ENCODE measurements at places on chromosomes 1 and 21.

- DNase-seq: no peak
Measured at GRCh38 chr1:229509576-229509975, 1.4 kb upstream of the NUP133 start.

DNA sequence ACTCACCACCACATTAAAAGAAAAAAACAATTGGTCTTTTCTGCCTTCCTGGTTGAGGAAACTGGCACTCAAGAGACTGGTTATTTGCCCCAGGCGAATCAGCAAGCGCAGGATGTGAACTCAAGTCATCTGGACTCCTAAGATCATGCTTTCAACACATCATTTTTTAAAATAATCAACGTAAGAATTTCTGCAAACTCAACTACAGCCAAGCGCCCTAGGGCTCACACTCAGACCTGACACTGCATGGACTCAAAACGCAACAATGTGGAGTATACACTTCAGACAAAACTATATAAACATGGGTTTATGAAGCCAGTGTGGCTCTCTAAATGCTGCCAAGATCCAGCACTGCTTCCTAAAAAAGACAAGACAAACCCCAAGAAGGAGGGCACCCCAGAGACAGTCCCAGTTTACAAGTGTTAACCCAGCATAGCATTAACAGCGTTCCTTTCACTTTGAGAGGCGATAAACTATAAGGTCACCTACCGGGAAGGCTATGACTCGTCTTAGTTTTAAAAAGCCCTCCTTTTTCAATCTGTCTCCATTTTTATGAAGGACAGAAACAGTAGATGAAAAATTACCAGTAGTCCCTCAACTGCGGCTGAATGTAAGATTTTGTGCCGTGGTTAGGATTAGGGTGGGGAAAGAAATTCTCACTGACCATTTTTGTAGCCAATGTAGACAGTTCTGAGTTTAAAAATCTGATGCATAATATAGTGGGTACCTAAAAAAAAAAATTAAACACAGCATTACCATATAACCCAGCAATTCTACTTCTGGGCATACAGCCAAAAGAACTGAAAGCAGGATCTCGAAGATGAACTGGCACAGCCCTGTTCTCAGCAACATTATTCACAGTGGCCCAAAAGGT lies 54.8 kb downstream of the SIPA1L2 start:
- no peak for DNase-seq

DNA sequence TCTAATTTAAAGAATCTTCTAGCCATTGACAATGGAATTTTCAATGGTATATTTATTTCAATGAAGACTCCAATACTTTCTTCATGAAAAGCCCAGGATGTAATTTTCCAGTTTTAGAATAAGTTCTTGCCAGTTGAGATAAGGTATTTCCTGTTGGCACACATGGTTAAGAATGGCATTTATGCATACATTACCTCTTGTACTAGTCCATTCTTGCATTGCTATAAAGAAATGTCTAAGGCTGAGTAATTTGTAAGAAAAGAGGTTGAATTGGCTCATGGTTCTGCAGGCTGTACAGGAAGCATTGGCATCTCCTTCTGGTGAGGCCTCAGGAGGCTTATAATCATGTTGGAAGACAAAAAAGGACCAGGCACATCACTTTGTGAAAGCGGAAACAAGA lies 1179.6 kb downstream of the AMY1C start:
- no peak for DNase-seq

DNA sequence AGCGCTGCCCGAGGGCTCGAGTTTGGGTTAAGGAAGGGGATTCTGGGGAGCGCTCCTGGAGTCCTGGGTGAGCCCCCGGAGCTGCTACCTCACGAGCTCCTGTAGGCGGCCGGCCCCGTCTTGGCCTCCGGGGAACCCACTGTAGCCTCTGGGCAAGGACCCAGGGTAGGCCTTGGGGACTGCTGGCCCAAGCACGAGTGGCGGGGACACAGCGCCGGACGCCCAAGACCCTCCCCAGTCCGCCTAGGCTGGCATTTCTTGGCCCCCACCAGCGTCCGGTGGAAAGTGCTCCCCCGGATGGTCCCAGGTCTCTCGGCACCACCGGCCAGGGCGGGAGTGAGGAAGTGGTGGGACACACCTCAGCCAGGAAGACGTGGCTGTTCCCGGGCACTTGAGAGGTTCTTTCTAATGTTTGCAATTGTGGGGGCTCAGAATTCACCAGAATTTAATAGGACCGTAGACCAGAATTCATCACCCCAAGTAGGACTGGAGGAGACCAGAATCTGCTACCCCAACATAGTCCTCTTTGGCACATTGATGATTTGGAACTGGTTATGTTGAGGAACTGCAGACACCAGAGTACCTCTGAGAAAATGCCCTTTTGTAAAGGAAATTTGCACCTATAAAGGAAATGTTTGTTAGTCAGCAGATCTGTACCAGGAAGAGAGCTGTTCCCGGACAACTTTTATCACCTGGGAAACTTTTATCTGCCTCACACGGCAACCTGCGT lies 622 bp upstream of the TMPRSS2 start:
- DNase-seq: no peak

GRCh38 chr1:200179781-200180160 lies 152.3 kb downstream of the NR5A2 start:
- no peak for DNase-seq

GRCh38 chr1:245261786-245262185 lies 107.0 kb downstream of the KIF26B start:
- no peak for DNase-seq

DNA sequence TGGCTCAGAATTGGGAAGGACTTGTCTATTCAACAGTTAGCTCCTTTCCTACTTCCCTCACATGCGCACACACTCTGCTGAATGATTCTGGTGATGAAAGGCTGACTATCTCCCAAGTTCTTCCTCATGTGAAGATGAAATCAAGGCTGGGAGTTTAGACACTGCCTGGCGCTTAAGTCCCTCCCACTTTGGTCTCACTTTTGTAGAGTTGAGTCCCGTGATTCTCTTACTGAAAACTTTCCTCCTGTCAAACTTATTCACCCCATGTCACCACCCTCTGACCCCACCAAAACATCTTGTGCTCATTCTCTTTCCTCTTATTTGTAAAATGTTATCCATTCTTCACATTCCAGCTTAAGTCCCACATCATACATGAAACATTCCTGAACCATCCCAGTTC lies 8.4 kb upstream of the MRPS6 start:
- DNase-seq: no peak

DNA sequence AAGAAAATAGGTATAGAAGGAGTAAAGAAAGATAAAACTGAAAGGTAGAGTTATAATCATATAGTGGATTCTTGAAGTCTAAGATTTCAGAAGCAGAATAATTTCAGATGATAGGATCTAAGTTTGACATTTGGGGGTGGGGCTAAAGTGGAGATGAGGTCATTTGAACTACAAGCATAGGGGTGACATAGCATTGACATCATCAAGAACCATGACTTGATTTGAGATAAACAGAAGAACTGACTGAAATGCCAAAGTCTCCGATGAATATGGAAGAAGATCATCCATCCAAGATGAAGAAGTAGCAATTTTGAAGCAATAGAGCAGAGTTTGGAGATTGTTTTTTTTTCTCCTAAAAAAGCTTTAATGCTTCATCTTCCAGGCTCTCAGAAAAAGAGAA lies 122.3 kb downstream of the MACF1 start:
- DNase-seq: no peak

GRCh38 chr1:30809514-30810263 lies 52.1 kb upstream of the LAPTM5 start:
- DNase-seq: no peak

- DNase-seq: no peak
Measured at GRCh38 chr1:43463479-43463878, 9.7 kb upstream of the HYI start.

DNA sequence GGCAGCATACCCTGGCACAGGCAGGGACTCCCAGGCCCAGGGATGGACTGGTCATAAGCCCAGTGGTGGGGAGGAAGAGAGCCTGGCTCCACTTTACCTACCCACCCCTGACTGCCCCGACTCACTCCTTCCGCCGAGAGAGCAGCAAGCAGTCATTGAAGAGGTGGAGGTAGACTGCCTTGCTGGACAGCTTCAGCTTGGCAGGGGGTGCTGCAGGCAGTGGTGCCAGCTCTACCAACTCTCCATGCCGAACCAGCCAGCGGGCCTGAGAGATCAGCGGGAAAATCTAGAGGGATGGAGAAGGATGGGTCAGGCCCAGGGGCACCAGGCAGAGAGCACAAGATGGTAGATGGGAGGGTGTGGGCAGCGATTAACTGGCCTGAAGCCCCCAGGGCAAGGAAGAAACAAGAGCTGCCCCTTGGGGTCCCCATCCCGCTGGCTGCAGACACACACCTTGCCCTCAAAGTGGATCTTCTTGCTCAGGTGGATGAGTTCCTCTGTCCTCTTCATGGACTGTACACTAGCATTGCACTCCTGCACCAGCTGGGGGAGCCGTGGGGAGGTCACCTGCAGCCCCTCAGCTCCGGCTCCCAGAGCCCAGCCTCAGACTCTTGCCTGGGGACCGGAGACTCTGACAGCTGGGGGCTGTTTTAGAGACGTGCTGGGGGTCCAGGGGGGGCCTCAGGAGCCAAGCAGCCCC lies 7.7 kb downstream of the ARHGEF19 start:
- DNase-seq: peak; percentile 45

- DNase-seq: no peak
Measured at GRCh38 chr21:45276596-45276995, 11.1 kb downstream of the POFUT2 start.

All from activated naive CD4-positive, alpha-beta T cell treated with anti-CD3 and anti-CD28 coated beads, Interleukin-2, amount 50 U/mL, for 16 hours (primary cell).